ENCODE measurements at places on chromosomes 3 and 15.

GRCh38 chr3:46719735-46720271, 2.1 kb upstream of the PRSS50 start:
- no peaks in the 10 kb centered on the region for H3K36me3 ChIP-seq
- H3K4me1 ChIP-seq: no peaks in the 10 kb centered on the region
- H3K27ac ChIP-seq: no peak overlapping the region
- H3K4me3 ChIP-seq: no peak overlapping the region

DNA sequence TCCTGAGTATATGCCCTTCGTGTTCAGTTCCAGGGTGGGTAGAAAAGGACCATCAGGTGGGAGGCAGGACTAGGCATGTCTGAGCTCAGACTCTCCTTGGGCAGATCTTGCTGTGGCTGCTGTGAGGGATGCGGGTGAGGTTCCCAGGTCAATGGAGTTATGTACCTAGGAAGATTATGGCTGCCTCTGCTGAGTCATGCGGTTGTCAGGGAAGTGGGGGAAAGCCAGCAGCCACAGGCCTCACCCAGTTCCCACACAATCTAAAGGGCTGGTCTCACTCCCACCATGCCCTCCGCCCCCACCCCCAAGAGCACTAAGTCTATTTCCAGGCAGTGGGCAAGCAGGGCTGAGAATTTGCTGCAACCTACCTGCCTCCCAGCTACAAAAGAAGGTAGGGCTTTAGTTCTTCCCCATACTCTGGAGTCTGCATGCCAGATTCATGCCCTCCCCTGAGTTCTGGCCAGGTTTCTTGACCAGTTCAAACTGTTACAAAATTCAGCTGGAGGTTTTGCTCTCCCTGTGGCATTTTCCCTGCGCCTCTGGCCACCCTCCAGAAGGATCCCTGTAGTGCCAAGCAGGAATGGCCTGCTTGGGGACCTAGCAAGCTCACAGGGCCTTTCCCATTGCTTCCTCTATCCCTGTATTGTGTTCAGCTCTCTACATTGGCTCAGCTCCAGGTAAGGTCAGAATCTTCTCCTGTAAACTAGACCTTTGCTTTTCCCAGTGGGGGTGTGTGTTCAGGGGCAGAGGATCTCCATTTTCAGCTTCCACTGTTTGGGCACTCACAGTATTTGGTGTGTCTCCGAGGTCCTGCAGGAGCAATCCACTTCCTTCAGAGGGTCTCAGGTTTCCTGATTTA, 12.7 kb upstream of the TMCO5A start:
- no peaks in the 10 kb centered on the region for H3K27me3 ChIP-seq
- no peak for DNase-seq
- no peak overlapping the region for H3K4me3 ChIP-seq
- no peak overlapping the region for H3K27ac ChIP-seq

DNA sequence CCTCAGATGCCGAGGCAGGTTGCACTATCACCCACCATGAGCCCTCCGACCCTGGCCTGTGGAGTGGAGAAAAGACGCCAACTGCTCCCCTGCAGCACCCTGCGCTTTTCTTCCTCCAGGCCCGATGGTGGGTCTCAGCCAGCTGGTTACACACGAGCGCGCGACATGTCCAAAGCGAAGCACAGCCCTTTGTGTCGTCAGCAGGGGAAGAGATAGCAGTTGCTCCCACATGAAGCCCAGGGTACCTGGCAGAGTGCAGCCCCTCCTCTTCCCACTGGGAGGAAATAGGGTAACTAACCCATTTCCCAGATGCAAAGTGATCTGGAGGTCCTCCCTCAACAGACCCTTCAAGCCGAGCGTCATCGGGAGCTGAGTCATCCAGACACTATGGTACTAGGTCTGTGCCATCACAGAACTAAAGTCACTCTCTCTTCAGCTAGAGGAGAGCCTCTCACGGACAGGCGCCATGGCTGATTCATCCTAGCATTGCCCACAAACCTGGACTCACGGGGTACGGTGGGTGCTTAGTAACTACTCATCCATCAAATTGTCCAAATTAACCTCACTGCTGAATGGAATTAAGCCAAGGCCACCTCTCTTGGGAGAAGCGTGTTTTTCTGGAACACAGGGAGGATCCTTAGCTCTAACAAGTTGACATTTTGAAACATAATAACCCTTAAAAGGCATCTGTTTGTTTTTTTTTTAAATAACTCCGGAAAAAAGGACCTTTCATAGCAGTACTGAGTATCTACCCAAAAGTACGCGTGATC, 45.2 kb upstream of the BDH1 start:
- no peak for DNase-seq
- H3K27ac ChIP-seq: no peak overlapping the region
- no peaks in the 10 kb centered on the region for H3K27me3 ChIP-seq

- H3K4me1 ChIP-seq: no peaks in the 10 kb centered on the region
- no peak for DNase-seq
- no peaks in the 10 kb centered on the region for H3K27me3 ChIP-seq
- H3K36me3 ChIP-seq: no peaks in the 10 kb centered on the region
- H3K4me3 ChIP-seq: no peak overlapping the region
Measured at GRCh38 chr15:71054286-71054952, 60.9 kb upstream of the THSD4 start.

DNA sequence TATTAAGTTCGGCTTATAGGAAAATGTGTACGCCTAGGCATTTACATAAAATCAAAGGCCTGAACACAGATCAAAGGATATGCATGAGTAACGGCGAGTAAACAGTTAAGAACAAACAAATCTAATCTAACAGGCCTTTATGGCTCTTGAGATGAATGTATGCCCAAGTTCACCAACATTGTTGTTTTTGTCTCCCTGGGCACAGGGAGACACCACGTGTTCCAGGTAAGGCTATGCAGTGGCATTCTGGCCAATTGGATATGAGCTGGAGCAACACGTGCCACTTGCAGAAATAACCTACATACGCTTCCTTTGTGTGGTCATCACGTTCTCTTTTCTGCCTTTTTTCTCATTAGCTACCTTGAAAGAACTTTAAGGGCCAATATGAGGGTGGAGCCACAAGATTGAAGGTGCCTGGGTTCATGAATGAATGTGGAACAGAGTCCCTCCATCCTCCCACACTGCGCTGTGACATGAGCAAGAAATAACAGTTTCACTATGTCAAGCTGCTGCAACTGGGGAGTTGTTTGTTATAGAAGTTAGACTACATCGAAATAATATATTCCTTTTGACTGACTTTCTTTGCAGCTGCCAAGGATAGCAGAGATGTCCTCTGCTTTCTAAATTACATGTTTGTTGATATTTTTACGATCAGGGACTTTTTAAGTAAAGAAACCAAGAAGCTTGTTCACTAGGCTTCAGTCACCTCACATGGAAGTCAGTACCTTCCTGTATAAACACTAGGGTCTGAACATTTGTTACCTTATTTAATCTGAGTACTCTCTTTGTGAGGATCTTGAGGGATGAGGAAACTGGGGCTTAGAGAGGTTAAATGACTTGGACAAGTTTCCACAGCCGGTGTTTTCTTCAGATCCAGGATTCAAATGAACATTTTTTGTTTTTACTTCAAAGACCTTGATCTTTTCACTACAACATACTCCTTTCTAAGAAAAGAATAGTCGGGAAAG, 427.5 kb upstream of the TBL1XR1 start:
- H3K4me3 ChIP-seq: no peak overlapping the region
- DNase-seq: no peak
- no peaks in the 10 kb centered on the region for H3K27me3 ChIP-seq
- no peak overlapping the region for H3K27ac ChIP-seq
- no peaks in the 10 kb centered on the region for H3K36me3 ChIP-seq
